ENCODE measurements at places on chromosomes 6 and 20. TPM values are rescaled to one million over a fixed set of nuclear protein-coding genes. Genes with fewer than 3 reads are reported as not detected.

- no peak for DNase-seq
- H3K27ac ChIP-seq, result no peak overlapping the region
- H3K4me3 ChIP-seq, result no peak overlapping the region
Measured at GRCh38 chr20:59017493-59018231, 1.6 kb upstream of the TUBB1 start.

GRCh38 chr6:52394251-52394666 lies 25.9 kb upstream of the EFHC1 start:
- no peak for DNase-seq
- no peaks in the 10 kb centered on the region for H3K36me3 ChIP-seq
- no peak overlapping the region for H3K4me3 ChIP-seq
- H3K27ac ChIP-seq, result no peak overlapping the region

DNA sequence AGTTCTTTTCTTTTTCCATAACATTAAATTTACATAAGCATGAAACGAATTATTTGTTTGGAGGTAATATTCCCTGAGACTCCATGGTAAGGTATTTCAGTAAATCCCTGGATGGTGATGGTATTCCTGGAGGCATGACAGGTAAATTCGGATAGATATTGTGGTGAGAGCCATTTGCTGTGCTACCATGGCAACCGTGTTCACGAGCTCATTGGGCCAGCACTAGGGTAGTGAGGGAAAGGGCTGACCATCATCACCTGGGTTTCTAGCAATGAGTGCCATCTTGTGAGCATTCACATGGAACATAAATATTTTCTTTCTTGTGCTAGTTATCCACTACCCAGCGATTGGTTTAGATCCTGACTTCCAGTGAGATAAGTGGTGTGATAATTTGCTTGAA lies 51.9 kb upstream of the GNRH2 start:
- no peak overlapping the region for H3K4me3 ChIP-seq
- H3K36me3 ChIP-seq, result peaks cover 58% of the 10 kb centered on the region
- no peak for DNase-seq
- no peaks in the 10 kb centered on the region for H3K4me1 ChIP-seq
- no peak overlapping the region for H3K27ac ChIP-seq

- no peaks in the 10 kb centered on the region for H3K27me3 ChIP-seq
- H3K4me3 ChIP-seq, result no peak overlapping the region
- DNase-seq, result no peak
- H3K27ac ChIP-seq, result no peak overlapping the region
- H3K4me1 ChIP-seq, result no peaks in the 10 kb centered on the region
Measured at GRCh38 chr6:39906318-39906761, 27.9 kb downstream of the MOCS1 start.

- no peak for DNase-seq
- H3K36me3 ChIP-seq, result no peaks in the 10 kb centered on the region
- no peak overlapping the region for H3K4me3 ChIP-seq
Measured at GRCh38 chr6:42511803-42512422, 51.9 kb upstream of the UBR2 start.

DNA sequence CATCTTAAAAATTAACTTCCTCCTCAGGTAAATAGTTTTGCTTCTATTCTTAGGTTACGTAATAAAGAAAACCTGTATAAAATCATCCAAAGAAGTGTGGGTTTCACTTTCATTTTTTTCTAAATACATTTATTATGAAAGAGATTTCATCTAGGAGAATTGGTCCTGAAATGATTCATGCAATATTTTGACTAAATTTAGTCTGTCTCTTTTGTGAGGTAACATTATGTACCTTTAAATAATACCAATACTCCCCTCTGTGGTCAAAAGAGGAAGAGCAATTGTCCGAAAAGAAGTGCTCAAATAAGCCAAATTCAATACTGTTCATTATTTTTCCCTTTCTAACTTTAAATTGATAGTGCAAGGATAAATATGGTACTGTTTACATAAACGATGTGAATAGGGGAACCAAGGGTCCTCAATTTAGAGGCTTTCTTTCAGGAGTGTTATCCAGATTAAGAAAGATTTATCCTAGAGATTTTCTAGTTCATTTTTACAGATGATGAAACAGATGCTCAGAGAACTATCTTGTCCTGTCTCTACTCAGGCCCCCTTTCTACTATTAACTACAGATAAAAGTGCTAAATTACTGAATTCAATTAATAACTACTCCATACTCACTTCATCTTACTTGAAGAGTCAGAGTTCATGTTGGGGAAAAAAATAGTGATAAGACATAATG lies 26.2 kb downstream of the CYP39A1 start:
- H3K27me3 ChIP-seq, result no peaks in the 10 kb centered on the region
- H3K36me3 ChIP-seq, result no peaks in the 10 kb centered on the region
- no peak overlapping the region for H3K4me3 ChIP-seq
- H3K27ac ChIP-seq, result no peak overlapping the region
- peaks cover 8% of the 10 kb centered on the region for H3K4me1 ChIP-seq

GRCh38 chr6:94597487-94597886 lies 979.8 kb upstream of the MANEA start:
- no peaks in the 10 kb centered on the region for H3K27me3 ChIP-seq
- no peak overlapping the region for H3K27ac ChIP-seq
- no peaks in the 10 kb centered on the region for H3K36me3 ChIP-seq
- no peak for DNase-seq
- no peak overlapping the region for H3K4me3 ChIP-seq

- no peaks in the 10 kb centered on the region for H3K4me1 ChIP-seq
- no peaks in the 10 kb centered on the region for H3K36me3 ChIP-seq
- no peaks in the 10 kb centered on the region for H3K27me3 ChIP-seq
- no peak overlapping the region for H3K27ac ChIP-seq
- DNase-seq, result no peak
- no peak overlapping the region for H3K4me3 ChIP-seq
Measured at GRCh38 chr6:102799051-102799450, 1405.5 kb downstream of the GRIK2 start.

DNA sequence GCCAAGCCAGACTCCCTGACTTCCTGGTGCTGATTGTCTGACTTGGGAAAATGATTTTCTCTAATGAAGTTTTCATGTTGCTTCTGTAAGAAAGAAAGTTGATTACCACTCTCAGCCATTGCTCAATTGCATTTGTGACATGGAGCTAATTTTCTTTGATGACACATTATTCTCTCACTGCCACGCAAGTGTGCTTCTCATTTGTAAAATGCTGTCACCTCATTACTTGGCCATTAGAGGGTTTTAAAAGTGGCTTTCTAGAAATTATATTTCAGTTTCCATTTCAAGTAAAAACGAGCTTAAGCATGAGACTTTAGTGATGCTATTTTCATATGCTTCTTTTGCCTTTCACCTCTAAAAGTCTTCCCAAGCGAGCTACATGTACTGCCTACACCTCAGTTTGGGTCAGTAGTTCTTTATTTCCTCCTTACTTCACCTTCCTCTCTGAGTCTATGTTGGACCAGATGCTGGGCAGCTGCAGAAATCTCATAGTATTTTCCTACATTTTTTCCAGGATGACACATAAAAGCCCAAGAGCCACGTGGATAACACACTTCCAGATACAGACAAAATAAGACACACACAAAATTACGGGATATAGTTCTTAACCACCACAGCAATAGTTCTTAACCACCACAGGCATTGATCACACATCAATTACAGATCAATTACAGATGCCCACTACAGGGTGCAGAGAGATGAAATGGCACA lies 6.3 kb upstream of the FAM210B start:
- DNase-seq, result no peak
- no peaks in the 10 kb centered on the region for H3K4me1 ChIP-seq
- no peak overlapping the region for H3K27ac ChIP-seq
- H3K4me3 ChIP-seq, result no peak overlapping the region
- no peaks in the 10 kb centered on the region for H3K27me3 ChIP-seq

- no peaks in the 10 kb centered on the region for H3K4me1 ChIP-seq
- no peak for DNase-seq
- no peaks in the 10 kb centered on the region for H3K36me3 ChIP-seq
- H3K4me3 ChIP-seq, result no peak overlapping the region
- no peaks in the 10 kb centered on the region for H3K27me3 ChIP-seq
Measured at GRCh38 chr6:138539876-138540275, 40.6 kb upstream of the NHSL1 start.

DNA sequence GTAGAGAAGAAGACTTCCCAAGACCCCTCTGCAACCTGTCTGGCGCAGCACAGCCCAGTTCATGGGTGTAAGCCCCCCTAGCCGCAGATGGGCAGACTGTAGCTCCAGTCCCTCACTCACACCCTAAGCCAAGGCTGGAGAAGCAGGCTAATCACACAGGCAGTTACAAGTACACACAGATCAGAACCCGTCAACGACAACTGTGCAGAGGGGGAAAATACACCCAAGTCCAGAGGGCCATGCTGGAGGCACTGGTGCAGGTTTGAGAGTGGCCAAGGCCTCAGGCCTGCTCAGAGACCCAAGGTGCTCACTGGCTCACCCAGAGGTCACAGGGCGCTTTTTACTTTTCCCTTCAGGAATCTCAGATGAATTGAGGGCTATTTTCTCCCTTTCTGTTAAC lies 106.1 kb downstream of the NOL4L start:
- H3K4me1 ChIP-seq, result no peaks in the 10 kb centered on the region
- H3K4me3 ChIP-seq, result no peak overlapping the region
- no peaks in the 10 kb centered on the region for H3K36me3 ChIP-seq
- no peaks in the 10 kb centered on the region for H3K27me3 ChIP-seq
- no peak for DNase-seq

- H3K27me3 ChIP-seq, result no peaks in the 10 kb centered on the region
- no peaks in the 10 kb centered on the region for H3K36me3 ChIP-seq
- no peaks in the 10 kb centered on the region for H3K4me1 ChIP-seq
- DNase-seq, result no peak
Measured at GRCh38 chr20:48285656-48286055, 500.4 kb upstream of the SULF2 start.

DNA sequence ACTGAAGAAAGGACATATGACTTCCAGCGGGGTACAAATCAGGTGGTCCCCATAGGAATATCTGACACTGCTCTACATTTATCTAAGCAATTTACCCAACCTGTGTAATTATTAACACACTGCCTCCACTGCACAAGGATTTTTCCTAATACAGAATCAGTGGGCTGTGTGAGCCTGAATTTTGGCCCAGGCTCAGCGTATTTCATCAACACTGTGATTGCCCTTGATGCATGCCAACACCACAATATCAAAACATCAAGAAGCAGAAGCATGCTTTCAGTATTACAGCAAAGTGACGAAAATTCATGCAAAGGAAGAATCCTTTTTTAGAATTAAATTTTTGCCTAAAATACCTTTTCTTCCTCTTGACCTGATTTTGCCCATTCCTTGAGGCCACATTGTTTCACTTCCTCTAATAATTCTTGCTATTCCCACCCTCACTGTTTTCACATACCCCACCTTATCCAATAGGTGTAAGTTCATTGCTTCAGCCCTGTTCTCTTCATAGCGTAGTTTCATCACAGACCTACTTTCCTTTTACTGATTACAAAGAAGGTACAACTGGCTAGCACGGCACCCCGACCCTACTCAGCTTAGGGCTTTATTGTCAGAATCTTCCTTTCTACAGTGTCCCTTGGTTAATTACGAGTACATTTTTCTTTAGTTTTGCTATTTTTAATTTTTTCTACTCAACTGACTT lies 83.7 kb upstream of the PTCHD4 start:
- H3K27me3 ChIP-seq, result no peaks in the 10 kb centered on the region
- H3K27ac ChIP-seq, result no peak overlapping the region
- H3K4me1 ChIP-seq, result no peaks in the 10 kb centered on the region

DNA sequence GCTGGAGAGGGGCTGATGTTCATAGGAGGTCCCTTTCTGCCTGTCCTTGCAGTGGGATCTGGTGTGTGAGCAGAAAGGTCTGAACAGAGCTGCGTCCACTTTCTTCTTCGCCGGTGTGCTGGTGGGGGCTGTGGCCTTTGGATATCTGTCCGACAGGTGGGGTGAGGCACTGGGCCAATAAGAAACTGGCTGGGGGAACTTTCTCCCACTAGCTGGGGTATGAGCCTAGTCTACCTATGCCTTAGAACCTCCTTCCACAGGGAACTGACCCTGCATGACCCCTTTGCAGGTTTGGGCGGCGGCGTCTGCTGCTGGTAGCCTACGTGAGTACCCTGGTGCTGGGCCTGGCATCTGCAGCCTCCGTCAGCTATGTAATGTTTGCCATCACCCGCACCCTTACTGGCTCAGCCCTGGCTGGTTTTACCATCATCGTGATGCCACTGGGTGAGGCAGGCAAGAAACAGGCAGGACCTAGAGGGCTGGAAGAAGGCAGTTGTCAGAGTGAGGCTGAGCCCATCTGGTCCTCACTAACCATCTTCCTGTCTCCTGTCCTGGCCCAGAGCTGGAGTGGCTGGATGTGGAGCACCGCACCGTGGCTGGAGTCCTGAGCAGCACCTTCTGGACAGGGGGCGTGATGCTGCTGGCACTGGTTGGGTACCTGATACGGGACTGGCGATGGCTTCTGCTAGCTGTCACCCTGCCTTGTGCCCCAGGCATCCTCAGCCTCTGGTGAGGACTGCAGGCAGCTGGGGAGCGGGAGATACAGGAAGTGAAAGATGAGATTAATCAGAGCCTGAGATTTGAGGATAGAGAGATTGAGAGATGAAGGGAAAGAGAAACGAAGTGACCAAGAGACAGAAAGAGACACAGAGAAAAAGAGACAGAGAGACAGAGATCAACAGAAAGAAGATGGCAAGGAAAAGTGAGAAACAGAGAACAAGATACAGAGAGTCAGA lies 1.6 kb downstream of the SLC22A7 start:
- H3K4me3 ChIP-seq, result no peak overlapping the region
- H3K4me1 ChIP-seq, result no peaks in the 10 kb centered on the region
- no peaks in the 10 kb centered on the region for H3K36me3 ChIP-seq
- H3K27ac ChIP-seq, result no peak overlapping the region
- H3K27me3 ChIP-seq, result no peaks in the 10 kb centered on the region

DNA sequence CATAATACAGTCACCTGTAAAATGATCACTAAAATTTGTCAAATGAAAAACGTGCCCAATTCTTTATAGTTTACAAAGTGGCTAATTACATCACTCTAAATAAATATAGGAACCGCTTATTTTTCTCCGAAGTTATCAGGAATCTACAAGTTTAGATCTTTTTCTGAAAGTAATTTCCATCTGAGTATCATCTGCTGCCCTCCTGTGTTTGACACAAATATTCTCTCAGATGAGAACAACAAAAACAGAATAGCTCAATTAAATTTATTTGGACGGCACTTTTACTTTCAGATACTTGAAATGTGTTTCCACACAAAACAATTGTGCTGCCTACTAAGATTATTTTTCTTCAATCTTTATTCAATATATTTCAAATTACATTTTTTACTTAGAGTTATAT lies 5.0 kb downstream of the SF3B5 start:
- H3K36me3 ChIP-seq, result no peaks in the 10 kb centered on the region
- no peak for DNase-seq
- no peak overlapping the region for H3K27ac ChIP-seq
- H3K27me3 ChIP-seq, result no peaks in the 10 kb centered on the region

DNA sequence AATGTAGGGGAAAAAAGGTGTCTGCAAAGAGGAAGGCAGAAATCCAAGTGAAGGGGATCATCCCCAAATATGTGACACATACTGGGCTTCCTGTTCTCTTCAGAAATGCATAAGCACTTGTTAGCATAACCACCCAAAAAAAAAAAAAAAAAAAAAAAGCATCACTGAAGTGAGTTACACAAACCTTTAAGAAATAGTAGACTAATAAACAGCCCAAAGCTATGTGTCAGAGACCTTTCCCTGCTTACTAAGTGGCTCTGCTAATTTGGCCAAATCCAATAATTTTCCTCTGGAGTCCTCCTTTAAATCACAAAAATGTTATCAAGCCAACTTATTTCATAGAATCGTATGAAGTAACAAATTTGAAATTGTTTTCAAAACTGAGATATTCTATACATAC lies 7.5 kb upstream of the DST start:
- H3K4me3 ChIP-seq, result no peak overlapping the region
- no peaks in the 10 kb centered on the region for H3K4me1 ChIP-seq
- no peak overlapping the region for H3K27ac ChIP-seq

The DNAH8 gene
- total RNA-seq, result not detected

The TRIM26 gene
- total RNA-seq, result 27.8 TPM

The HAO1 gene
- total RNA-seq, result not detected

The OPRM1 gene
- total RNA-seq, result not detected

The BCAS1 gene
- not detected for total RNA-seq

The SIGLEC1 gene
- total RNA-seq, result 3.2 TPM

The BPIFA1 gene
- total RNA-seq, result not detected

The KCNK16 gene
- total RNA-seq, result not detected

The BLCAP gene
- total RNA-seq, result 78.7 TPM
